SK-N-MC (cell line): ENCODE measurements at places on chromosomes 11 and 22.

GRCh38 chr11:44515048-44515447 lies 50.4 kb upstream of the CD82 start:
- DNase-seq, result no peak

DNA sequence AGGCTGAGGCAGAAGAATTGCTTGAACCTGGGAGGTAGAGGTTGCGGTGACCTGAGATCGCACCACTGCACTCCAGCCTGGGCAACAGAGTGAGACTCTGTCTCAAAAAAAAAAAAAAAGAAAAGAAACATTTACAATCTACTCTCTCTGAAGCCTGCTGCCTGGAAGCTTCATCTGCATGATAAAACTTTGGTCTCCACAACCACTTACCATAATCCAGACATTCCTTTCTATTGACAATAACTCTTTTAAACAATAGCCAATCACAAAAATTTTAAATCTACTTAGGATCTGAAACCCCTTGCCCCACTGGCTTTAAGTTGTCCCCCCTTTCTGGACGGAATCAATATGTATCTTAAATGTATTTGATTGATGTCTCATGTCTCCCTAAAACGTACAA lies 25.0 kb upstream of the HTR3A start:
- DNase-seq, result no peak

DNA sequence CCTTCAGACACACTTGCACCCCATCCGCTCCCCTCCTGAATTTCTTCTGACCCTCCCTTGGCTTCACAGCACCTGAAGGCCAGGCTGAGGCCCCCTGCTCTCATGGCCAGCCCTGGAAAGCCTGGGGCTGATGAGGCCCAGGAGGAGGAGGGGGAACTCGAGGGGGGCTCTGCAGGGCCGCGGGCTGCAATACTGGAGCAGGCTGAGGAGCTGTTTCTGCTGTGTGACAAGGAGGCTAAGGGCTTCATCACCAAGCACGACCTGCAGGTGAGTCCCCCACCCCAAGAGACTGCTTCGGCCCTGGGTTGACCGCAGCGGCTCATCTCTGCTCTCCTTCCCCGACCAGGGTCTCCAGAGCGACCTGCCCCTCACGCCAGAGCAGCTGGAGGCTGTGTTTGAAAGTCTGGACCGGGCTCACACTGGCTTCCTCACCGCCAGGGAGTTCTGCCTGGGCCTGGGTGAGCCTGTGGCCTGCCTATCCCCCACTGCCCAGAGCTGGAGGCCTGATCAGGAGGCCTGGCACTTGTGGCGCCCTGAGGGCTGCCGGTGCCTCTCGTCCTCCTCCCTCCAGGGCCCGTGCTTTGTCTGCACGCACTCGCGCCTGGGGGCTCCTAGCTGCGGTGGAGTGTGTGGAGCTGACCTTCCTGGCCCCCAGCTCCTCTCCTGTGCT lies 922 bp downstream of the CRACR2B start:
- DNase-seq, result no peak

DNA sequence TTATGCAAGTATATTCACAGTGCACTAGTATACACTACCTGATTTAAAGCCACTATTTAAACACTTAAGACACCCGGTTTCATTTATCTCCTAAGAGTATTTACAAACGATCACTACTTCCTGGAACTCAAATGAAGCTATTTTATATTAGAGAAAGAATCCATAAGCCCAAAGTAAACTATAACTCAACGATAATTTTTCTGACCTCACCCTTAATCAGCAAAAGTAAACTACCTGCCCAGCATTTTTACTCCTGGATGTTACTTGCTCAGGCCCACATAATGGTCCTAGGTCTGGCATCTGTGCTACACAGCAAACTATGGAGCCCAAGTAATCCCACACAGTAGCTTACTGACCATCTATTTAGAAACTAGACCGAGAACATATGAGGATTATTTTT lies 33.4 kb downstream of the TSG101 start:
- DNase-seq, result no peak

DNA sequence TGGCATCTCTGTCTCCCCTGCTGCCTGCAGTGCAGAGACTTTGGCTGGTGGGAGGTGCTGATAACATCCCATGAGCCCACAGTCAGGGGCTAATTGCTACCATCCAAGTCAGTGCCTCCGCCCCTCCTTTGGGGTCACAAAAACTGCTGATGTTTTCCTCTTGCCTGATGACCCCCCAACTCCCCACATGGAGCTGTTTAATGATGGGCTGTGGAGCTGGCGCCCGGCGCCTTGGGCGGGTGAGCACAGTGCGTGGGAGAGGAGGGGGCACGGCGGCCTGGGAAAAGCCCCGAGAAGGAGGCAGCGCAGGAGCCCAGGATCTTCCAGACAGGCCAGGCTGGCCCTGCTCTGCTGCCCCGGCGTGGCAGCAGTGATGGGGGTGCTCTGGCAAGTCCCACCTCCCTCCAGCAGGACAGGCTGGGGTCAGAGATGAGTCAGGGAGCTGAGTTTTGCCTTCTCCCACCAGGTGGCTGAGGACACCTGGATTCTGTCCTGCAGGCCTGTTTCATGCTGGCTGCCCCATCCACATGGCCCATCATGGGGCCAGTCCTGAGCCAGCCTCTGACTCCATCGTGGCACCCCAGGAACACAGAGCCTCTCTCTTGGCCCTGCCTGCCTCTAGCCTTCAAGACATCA lies 43.8 kb downstream of the NECTIN1 start:
- DNase-seq, result no peak

DNA sequence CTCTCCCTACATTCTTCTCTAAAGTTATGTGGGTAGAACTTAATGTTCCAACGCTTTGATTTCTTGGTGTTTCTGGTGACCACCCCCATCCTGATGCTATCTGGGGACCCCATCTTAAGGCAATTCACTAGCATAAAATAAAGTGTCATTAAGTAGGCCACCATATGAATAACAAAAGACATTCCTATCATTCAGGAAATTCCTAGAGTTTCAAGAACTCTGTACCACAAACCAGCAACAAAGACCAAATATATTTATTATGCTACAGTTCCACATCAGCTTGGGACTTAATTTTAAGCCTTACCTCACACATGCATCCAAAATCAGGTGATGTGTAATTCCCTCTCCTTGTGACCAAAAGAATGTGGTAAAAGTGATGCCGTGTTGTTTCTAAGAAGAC lies 254.6 kb upstream of the LRRC4C start:
- DNase-seq, result no peak

- DNase-seq, result no peak
Measured at GRCh38 chr11:74282421-74282820, 29.0 kb downstream of the P4HA3 start.

DNA sequence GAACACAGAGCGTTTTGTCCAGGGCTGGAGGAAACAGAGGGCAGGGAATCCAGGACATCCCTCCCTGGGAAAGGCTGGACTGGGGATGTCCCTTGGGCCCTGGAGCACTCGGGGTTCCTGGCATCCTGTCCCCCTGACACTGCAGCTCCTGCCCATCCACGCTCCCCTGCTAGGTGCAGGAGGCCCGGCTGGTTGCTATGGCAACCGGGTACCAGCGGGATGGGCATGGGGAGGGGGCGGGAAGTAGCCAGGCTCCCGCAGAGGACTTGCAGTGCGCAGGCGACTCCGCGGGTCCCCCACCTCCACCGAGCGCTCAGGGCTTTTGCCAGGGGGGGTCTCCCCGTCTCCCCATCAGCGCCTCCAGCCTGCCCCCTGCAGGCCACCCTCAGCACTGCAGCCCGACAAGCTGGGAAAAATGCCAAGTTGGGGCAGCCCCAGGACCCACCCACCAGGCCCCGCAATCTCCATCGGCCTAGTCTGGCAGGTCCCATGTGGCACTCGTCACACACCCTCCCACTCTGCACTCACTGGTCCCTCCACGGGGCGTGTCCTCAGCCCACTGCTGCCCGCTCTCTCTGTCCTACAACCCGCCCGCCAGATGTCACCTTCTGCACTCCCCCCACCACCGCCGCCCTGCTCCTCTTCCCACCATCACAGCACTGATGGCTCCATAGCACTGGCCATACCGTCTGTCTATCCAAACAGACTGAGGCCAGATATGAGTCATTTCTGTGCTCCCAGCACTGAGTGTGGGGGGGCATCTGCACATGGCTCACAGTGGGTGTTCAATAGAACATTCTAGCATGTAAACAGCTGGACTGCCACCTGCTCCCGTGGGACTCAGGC lies 31.5 kb downstream of the KIAA0930 start:
- DNase-seq, result no peak

- DNase-seq, result no peak
Measured at GRCh38 chr11:29305456-29306232, 711.2 kb downstream of the KCNA4 start.

GRCh38 chr11:86688398-86689179 lies 16.2 kb upstream of the ME3 start:
- no peak for DNase-seq

- DNase-seq, result no peak
Measured at GRCh38 chr11:88300888-88301487, 36.5 kb downstream of the CTSC start.
